ENCODE measurements at places on chromosomes 7 and 10. TPM values are rescaled to one million over a fixed set of nuclear protein-coding genes. Genes with fewer than 3 reads are reported as not detected.

Gene CYP2C19
- total RNA-seq: not detected

Gene SFRP5
- total RNA-seq: not detected

Gene LGI1
- total RNA-seq: not detected

Gene BTBD16
- not detected for total RNA-seq

Gene SLC26A4
- 0.21 TPM for total RNA-seq

Gene ZNF138
- total RNA-seq: 5.4 TPM

Gene HSPA12A
- total RNA-seq: 9.1 TPM

Gene SPDYE2B
- not detected for total RNA-seq

Gene CLDN4
- 0.28 TPM for total RNA-seq

Gene EVX1
- not detected for total RNA-seq

Gene SPDYE5
- total RNA-seq: 0.16 TPM

Gene CSTF2T
- total RNA-seq: 18.0 TPM

Gene ACHE
- 0.30 TPM for total RNA-seq

Gene CNPY1
- not detected for total RNA-seq

Gene GRID1
- not detected for total RNA-seq

Gene CCL24
- not detected for total RNA-seq

Gene KIF11
- total RNA-seq: 21.3 TPM

Gene PLCE1
- total RNA-seq: 0.23 TPM

Gene CPA5
- 0.42 TPM for total RNA-seq

Gene OR13A1
- total RNA-seq: not detected

Gene GIMAP8
- total RNA-seq: not detected

Gene WDR86
- not detected for total RNA-seq

Gene SFMBT2
- total RNA-seq: 5.8 TPM

Gene ZNF398
- 15.7 TPM for total RNA-seq

Gene DNAJC30
- total RNA-seq: 11.4 TPM

Gene ELOVL3
- total RNA-seq: not detected

Gene CFAP46
- total RNA-seq: 0.12 TPM

Gene RAMP3
- total RNA-seq: not detected

Gene LLCFC1
- total RNA-seq: not detected

Gene AEBP1
- total RNA-seq: not detected

Gene GALNT11
- total RNA-seq: 17.3 TPM

Gene LIPJ
- total RNA-seq: not detected

Gene ANXA8
- total RNA-seq: 103 TPM

Gene UCMA
- total RNA-seq: not detected

Gene UBE2H
- 130 TPM for total RNA-seq

Gene LIPA
- total RNA-seq: 22.3 TPM

Gene RTKN2
- total RNA-seq: 1.6 TPM

Gene IFIT1
- total RNA-seq: 0.17 TPM

Gene MACC1
- total RNA-seq: 0.14 TPM

Gene OR9A2
- total RNA-seq: not detected

Gene CPN1
- not detected for total RNA-seq

Gene SEMA4G
- total RNA-seq: not detected

Gene OR2A42
- not detected for total RNA-seq

Gene LIPF
- total RNA-seq: not detected

Gene CYP26C1
- total RNA-seq: 0.14 TPM
